Activated CD4-positive, alpha-beta T cell treated with anti-CD3 and anti-CD28 coated beads for 24 hours (primary cell): ENCODE measurements at places on chromosomes 5 and 9.
A peak's percentile ranks its signal among the peaks of the same experiment; 100 is the strongest.

GRCh38 chr5:78565395-78565794 lies 83.2 kb downstream of the LHFPL2 start:
- DNase-seq, result no peak

GRCh38 chr9:130681769-130682420 lies 11.7 kb upstream of the EXOSC2 start:
- no peak for DNase-seq

- DNase-seq, result no peak
Observed at GRCh38 chr9:110776221-110776620, 107.6 kb downstream of the MUSK start.

DNA sequence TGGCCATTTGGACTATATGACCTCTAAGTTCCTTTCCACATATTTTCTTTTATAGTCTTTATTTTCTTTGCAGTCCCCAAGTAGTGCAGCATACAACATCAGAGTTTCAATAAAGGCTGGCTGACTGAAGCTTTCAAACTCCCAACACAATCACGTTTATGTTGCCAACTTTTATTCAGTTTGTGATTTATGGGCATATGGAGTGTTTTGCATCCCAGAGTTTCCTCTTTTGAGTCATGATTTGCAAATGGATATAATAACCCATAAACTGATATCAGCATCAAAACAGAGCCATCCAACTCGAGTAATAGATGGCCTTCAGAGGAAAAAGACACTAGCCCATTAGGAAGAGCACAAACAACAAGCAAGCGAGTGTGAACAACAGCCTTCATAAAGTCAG lies 414.0 kb downstream of the ELAVL2 start:
- no peak for DNase-seq

GRCh38 chr9:6078382-6079105 lies 63.1 kb upstream of the RANBP6 start:
- no peak for DNase-seq

- DNase-seq, result no peak
Observed at GRCh38 chr5:11619339-11620024, 284.8 kb downstream of the CTNND2 start.

DNA sequence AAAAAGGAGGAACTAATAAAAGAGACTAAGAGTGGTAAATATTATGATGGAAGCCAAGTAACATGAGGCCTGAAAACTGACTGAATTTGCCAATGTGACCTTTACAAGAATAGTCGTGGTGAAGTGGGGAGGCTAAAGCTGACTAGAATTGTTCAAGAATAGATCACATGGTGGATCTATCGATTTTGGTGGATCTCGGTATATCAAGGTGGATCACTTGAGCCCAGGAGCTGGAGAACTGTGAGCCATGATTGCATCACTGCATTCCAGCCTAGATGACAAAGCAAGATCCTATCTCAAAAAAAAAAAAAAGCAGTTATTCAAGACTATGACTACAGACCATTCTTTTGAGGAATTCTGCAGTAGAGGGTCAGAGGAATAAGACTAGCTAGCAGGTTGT lies 15.1 kb downstream of the ERMP1 start:
- no peak for DNase-seq

GRCh38 chr9:129235931-129236331 lies 57.9 kb upstream of the IER5L start:
- DNase-seq, result peak; percentile 21

GRCh38 chr5:40477856-40478546 lies 201.7 kb upstream of the PTGER4 start:
- DNase-seq, result no peak
